ENCODE measurements at places on chromosomes 11 and 22.

DNA sequence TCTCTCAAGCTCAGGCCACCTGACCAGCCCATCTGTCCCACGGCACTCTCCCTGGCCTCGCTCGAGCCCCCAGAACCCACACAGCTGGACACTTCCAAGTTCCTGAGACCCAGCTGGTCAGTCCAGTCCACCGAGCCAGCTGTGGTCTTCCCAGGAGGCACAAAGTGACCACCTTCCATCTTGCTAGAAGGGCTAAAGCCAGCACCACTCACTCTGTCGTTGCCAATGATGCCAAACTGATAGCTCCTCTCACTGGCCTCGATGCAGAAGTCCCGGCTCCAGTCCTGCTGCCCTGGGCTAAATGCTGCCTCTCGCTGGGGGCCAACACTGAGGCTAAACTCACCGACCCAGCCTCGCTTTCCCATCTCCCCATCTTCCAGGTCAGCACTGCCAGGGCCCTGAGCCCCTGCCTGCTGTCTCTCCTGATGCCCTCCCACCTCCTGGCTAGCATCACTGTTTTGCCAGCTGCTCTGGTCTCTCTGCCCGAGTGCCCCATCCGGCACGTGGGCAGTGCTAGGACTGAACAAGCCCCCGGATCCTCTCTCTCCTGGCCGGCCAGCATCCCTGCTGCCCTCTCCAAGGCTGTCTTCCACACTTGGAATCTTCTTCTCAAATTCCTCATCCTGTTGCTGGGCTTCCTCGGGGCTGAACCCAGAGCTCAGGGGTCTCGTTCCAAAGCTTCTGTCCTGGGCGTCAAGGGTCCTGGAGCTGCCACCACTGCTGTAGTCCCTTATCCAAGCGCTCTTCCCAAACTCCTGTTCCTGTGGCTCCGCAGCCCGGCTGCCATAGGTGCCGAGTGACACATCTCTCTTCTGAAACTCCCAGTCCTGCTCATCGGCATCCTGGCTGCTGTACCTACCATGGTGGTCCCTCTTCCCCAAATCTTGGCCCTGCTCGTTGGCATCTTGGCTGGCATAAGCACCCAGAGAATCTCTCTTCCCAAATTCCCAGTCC is 15.4 kb downstream of the TNKS1BP1 start:
- DNase-seq, result no peak

GRCh38 chr22:47092896-47093311 is 330.5 kb downstream of the TBC1D22A start:
- peak; percentile 3 for DNase-seq

- peak; percentile 43 for DNase-seq
These were observed 465.1 kb downstream of the MN1 start for GRCh38 chr22:27336151-27337090.

DNA sequence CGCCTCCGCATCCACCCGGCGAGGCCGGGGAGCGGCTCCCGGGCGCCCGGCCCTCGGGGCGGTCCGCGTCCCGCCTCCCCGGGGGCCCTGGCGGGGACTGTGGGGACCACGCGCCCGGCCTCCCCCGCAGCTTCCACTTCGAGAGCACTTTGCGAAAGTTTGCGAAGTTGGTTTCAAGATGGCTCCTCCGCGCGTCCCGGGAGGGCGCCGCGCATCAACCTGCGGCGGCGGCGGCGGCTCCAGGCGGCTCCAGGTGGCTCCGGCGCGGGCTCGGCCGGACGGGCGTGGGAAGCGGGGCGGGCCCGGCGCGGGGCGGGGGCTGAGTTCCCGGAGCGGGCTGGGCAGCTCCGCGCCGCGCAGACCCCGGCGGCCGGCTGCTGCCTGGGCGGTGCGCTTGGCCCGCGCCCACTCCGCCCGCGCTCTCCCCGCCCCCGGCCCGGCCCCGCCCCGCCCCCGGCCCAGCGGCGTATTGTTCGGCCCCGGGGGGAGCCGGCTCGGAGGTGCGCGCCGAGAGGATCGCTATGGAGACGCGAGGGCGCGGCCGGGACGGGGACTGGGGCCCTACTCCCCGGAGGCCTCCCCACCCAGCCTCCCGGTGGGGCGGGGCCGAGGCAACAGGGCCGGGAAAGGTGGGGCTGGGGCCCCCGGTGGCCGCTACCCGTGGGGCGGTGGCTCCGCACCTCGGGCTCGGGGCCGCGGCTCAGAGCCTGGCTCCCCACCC is at the start of gene CELSR1:
Gene CELSR1, minus strand, starts transcription at position 396 of the 721 bp plus-strand sequence. CDS start 450 bp downstream, outside the sequence.
- DNase-seq, result no peak

DNA sequence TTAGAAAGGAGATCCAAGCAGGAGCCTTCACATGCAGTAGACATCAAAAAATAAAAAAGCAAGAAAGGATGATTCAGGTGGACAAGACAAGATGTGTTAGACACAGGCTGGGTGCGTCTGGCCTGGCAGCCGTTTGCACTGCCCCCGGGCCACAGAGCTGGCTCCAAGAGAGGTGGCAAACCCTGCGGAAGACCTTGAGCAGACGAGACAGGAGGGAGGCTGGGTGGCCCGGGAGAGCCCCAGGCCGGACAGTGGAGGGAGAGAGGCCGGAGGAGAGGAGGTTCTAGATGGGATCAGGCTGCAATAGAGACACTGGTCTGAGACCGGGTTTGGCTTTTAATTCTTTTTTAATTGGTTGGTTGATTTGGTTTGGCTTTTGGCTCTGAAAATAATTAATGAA is 69.6 kb upstream of the TTLL12 start:
- DNase-seq, result no peak

- DNase-seq, result no peak
These were observed 2.1 kb downstream of the LRP5 start for GRCh38 chr11:68314203-68315170.

DNA sequence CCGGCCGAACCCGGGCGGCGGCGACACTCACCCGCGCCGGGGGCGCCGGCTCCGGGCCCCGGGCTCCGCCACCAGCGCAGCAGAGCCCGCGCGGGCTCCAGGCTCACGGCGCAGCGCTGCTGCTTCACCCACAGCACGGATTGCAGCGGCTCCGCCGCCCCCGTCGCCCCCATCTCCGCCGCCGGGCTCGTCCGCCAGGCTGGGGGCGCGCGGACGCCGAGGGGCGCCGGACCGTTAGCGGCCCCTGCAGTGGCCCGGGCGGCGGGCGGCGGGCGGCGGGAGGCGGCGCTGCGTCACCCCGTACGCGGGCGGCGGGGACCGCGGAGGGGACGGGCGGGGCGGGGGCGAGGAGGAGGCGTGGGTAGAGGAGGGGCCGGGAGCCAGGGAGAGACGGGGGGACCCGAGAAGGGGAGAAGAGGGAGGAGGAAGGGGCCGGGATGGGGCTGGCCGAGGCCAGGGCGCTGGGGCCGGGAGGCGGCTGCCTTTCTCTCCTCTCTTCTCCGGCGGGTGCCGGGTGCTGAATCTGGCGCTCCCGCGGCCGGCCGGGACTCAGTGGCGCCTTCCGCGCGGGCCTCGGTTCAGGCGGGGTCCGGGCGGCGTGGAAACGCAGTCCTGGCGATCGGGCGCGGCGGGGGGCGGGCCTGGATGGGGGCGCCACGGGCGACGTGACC is at the start of gene CERK:
Gene CERK, minus strand, starts transcription at position 277 of the 671 bp plus-strand sequence. Its CDS starts 104 bp downstream, at position 173.
- no peak for DNase-seq

- DNase-seq, result no peak
These were observed 228.9 kb downstream of the GUCY1A2 start for GRCh38 chr11:106789406-106789805.

- no peak for DNase-seq
These were observed 29.5 kb downstream of the DIXDC1 start for GRCh38 chr11:111966678-111967077.

GRCh38 chr11:44466531-44467205 is 98.8 kb upstream of the CD82 start:
- DNase-seq, result no peak

DNA sequence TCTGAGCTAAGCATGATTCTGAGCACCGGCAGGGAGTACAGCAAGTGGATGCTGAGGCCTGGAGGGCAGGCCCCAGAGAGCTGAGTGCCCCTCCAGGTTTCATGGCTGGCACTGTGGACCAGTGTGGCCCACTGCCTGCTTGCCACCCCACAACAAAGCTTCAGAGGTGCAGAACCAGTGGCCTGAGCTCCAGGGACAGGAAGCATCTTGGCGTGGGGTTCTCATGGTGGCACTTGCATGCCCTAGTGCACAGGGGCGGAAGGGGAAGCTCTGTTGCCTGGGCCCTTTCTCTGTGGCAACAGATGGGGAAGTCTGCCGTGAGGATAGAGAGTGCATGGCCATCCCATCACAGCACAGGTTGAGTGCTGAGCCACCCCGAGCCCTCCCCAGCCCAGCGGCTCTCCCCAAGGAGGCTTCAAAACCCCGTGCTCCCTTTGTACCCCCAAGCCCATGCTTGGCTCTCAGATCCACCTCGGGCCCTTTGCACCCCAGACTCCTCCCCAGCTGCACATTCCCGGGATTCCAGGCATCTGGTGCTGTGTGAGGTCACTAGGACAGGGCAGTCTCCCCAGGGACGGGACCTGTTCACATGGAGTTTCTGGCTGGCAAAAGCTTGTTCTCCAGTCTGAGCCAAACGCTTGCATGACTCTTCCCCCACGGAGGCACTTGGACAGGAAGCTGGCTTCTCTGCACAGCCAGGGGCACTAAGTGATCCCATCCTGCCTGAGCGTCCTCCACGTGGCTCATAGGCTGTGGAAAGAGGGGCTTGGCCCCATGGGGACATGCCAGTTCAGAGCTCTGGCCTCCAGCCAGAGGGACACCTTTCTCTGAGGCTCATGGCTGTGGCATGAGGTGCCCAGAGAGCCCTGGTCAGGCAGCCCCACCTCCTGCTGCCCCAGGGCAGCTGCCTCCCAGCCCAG is 4.2 kb downstream of the SLC25A1 start:
- peak; percentile 79 for DNase-seq

DNA sequence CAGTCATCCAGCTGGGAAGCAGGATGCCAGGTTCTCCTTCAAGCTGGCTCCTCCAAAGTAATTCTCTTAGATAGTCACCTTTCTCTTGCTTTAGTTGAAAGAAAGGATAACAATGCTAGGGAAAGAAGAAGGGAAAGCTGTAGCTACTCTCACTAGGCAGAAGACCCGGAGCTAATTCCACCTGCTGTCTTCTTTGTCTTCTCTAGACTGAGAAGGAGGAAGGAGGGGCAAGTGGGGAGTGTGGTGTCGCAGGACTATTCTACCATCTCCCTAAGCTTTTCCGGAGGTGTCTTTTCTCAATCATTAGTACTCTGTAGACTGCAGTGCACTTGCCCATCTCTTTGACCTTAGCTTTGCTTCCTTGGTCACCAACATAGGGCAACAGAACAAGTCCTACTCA is 162.8 kb downstream of the NCAM1 start:
- no peak for DNase-seq

- DNase-seq, result no peak
These were observed 211.9 kb downstream of the BLID start for GRCh38 chr11:121904148-121904547.

DNA sequence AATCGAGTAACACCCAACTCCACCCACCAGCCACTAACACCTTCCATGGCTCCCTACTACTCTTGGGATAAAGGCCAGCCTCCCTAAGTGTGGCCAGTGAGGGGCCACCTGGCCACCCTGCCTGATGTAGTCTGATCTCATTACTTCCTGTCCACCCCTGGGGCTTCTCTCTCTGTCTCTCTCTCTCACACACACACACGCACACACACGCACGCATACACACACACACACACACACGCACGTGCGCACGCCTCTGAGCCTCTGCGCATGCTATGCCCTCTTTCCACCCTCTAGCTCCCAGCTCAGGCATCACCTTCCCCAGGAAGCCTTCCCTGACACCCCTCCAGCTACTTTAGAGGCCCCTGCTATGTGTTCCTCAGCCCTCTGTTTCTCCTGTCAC is 3.9 kb downstream of the MFNG start:
- no peak for DNase-seq

- DNase-seq, result no peak
These were observed 11.8 kb downstream of the PDE3B start for GRCh38 chr11:14655435-14655834.

- no peak for DNase-seq
These were observed 15.0 kb downstream of the DGAT2 start for GRCh38 chr11:75783416-75784084.

GRCh38 chr11:62190011-62190410 is at the start of gene SCGB1D1:
SCGB1D1 (plus strand) TSS chr11:62190216; CDS start chr11:62190285, 69 bp downstream.
- no peak for DNase-seq

DNA sequence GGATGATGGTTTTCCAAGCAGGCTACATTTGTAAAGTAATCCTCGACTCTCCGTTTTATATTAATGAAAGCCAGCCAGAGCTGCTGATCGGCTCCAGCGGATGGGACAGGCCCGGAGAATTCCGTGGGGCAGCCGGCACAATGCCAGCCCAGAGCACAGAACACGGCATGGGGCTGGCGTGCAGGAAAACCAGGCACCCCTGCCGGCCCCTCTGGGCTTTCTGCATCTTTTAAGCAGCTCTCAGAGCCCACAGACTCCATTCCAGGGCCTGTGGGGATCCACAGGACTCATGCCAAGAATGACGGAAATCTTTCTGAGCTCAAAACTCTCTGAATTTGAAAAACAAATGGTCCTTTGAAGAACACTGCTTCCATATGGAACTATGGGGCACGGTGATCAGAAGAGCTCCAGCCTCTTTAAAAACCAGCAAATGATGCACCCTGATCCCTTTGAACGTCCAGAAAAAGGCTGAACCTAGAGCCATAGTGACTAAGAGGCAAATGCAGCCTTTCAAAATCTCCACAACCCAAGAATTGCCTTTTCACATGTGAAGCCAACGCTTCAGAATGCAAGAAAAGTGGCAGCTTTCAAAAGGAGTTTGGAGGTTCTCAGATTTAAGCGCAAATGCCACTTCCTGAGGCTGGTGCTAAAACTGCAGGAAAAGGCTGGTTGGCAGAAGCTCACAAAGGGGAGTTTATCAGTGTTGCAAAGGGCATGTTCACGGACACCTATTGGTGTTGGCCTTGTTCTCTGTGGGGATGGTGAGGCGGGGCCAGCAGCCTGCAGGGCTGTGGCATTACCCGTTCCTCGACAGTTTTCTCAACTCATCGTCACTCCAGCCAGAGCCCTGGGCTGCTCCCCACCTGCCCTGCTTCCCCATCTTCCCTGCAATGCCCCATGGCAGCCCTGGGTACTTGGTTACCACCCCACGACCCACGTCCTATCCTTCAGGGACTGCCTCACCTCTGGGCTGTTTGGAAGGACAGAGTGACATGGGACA is 212.5 kb downstream of the CTTN start:
- no peak for DNase-seq

DNA sequence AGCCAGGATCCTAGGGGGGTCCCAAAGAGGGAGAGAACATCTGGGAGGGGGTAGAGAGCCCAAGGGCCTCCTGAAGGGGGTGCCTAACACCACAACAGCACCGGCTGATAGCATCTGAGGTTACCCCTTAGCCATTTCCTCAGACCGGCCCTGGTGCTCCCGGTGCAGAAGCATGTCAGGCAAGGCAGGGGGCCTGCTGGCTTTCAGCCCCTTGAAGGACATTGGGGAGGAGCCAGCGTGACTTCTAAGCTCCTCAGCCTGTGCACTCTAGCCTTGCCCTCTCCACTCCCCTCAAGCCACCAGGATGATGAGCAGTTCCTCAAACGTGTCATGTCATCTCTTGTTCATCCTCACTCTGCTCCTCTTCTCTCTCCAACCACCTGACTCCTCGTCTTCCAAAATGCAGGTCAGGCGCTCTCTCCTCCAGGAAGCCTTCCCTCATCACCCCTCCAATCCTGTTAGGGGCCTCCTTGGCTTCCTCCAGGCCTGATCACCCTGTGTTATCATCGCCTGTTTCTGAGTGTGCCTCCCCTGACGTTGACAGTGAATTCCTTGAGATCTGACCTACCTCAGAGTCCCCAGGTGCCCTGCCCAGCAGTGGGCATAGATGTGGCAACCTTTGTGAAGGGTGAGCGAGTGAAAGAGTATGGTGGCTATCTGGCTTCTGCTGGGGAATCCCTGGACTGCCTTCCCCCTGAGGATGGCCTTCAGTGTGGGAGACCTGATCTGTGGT is 6.1 kb downstream of the P2RY2 start:
- no peak for DNase-seq

GRCh38 chr11:35126000-35126878 is 12.7 kb upstream of the CD44 start:
- DNase-seq, result no peak

GRCh38 chr11:65096926-65097325 is 912 bp downstream of the VPS51 start:
- no peak for DNase-seq
